ENCODE measurements at places on chromosomes 2 and 18.
A peak's percentile ranks its signal among the peaks of the same experiment; 100 is the strongest.

DNA sequence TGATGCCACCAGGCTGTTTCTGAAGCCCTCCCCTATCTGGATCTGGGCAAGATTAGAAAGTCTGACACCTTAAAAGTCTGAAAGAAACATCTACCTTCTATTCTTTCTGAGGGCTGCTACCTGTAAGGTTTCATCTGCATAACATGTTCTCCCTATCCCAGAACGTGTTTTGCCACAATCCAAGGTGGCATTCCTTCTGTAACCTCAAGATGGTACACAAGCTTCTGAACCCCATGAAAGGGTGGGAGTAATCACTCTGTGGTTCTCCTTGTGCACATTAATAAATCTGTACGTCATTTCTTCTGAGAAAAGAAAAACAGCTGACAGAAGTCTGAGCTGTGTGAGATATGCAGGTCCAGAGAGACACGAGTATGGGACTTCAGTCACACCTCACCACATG is 41.8 kb upstream of the MSH6 start:
- no peak for DNase-seq

GRCh38 chr18:12659904-12660605 is 2.1 kb upstream of the SPIRE1 start:
- DNase-seq, result peak; percentile 74

GRCh38 chr2:171531836-171532450 is 9.7 kb downstream of the CYBRD1 start:
- no peak for DNase-seq

DNA sequence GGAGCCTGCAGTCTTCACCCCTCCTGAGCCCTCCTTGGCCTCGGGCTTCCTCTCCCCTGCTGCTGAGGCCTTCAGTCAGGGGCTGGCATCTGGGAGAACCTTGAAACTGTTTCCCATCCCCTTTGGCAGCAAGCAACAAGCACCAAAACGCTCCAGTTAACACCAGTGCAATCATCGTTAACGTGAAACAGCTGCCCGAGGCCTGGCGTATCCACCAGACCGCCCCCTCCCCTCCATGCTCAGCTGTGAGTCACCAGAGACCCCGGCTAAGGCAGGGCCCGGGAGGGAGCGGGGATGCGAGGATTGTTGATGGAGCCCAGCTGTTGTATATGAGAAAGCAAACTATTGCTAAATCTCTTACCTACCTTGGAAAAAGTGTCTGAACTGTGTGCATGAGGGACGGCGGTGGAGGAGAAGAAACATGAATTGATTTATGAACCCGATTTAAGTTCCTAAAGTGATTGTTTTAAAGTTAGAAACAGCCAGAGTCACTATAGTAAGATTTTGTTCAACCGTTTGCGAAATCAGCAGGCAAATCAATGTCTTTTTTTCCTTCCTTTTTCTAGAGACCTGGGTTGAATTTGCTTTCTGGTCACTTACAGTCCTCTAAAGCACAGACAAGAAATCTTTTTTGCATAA is 5.2 kb downstream of the ZFP36L2 start:
- no peak for DNase-seq

GRCh38 chr2:45433363-45433762 is 177.7 kb downstream of the SRBD1 start:
- no peak for DNase-seq

DNA sequence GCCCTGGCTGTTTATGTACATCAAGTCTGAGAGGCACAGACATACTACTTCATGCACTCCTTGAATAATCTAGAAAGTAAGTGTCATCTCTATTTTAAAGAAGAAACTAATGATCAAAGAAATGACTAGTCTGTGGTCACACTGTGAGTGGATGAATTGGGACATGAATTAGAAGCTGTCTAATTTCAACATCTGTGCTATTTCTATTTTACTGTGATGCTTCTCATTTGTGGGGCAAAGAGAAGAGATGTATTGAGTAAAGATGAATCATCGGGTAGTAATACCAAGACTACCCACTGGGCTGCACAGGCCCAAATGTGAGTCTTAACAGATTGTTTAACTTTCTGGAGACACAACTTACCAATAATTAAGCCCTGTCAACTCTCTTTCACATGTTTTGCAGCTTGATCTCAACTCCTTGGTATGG is 42.4 kb upstream of the MTIF2 start:
- no peak for DNase-seq

DNA sequence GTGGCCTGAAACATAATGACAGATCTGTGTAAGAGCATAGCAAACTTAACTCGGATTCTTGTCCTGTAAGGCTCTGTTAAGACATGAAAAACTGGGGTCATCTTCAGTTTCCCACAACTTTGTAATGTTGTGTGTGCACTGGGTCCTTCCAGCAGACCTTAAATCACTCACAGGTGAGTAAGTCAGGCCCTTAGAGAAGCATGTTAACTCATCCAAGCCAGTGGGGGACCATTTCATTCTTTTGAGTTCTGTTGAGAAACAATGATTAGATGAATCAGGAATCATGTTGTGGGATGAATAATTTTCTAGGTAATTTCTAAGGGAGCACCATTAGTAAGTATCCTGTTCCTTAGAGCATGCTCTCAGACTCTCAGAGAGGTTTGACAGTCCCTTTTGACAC is 167.1 kb downstream of the ESCO1 start:
- no peak for DNase-seq

DNA sequence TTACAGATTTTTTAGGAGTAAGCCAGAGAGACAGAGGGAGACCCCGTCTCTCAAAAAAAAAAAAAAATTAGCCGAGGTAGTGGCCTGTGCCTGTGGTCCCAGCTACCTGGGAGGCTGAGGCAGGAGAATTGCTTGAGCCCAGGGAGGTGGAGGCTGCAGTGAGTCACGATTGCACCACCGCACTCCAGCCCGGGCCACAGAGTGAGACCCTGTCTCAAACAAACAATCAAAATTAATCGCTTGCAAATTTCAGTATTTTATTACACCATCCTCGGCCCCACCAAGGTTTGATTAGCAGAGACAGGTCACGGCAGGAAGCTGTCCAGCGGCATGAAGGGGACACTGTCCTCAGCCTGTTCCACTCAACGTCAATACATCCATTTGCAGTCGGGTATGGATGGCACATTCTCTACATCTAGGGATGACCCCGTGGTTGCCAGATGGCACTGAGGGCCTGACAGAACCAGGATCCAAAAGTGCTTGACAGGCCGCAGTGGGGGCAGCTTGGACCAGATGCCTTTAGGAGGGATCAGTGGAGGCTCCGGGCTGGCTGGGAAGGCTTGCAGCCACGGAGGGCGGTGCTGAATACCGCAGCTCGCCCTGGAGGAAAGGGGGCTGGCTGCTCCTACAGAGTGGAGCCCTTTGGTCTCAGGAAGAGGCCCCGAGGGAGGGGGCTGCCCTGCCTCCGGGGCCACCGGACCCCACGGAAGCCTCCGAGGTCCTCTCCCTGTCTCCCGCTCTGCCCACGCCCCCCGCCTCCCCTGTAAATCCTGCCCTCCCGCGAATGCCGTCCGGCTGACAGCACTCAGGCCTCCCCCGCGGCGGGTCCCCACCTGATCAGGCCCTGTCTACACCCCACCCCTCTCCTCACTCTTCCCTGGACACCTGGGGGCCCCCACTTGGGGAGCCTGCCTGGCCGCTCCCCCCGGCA is 13.1 kb downstream of the ASPRV1 start:
- no peak for DNase-seq

DNA sequence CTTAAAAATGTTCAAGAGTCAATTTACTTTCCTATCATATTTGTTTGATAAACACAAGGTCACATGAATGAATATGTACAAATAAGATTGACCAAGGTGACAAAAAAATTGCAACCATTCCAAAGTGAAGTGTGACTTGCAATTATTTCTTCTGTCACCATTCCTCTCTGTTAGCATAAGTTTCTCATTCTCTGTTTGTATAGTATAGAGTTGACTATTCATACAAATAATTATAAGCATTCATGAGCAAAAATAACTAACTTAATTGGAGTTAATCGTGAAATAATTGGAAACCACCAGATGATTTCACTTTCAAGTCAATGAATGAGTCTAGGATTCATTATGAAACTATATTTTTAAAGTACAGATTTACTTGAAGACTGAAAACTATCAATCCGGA is 42.1 kb downstream of the PGAP1 start:
- no peak for DNase-seq

- DNase-seq, result no peak
Measured at GRCh38 chr2:101956465-101957438, 35.0 kb upstream of the IL1R2 start.

- DNase-seq, result no peak
Measured at GRCh38 chr2:175838979-175839378, 163.1 kb downstream of the LNPK start.

DNA sequence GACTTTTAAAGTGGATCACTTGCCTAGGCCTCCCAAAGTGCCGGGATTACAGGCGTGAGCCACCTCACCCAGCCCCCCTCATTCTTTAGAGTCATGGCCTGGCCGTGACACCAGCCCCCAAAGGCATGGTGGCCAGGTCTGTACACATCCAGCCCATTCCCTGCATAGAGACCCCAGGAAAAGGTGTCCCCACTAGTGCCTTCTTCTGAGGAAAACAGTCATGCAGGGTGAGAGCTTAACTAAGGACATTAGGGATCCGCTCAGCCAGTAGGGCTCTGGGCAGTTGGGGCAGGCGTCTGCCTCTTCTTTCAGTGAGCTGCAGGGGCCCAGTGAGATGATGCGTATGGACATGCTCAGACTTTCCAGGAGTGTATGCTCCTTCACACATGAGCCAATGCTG is 5.7 kb upstream of the AMER3 start:
- no peak for DNase-seq

GRCh38 chr18:43514747-43515146 is 237.5 kb upstream of the SYT4 start:
- DNase-seq, result no peak

GRCh38 chr2:238974501-238975166 is 126.7 kb downstream of the TWIST2 start:
- peak; percentile 81 for DNase-seq

Data from head of caudate nucleus (tissue), 42 donors.